Stimulated activated CD8-positive, alpha-beta memory T cell treated with anti-CD3 and anti-CD28 coated beads, Interleukin-4, amount 100 ng/mL, for 48 hours (primary cell): ENCODE measurements at places on chromosomes 4 and X.

GRCh38 chrX:135480076-135480475, 40.4 kb upstream of the INTS6L start:
- no peak for DNase-seq

DNA sequence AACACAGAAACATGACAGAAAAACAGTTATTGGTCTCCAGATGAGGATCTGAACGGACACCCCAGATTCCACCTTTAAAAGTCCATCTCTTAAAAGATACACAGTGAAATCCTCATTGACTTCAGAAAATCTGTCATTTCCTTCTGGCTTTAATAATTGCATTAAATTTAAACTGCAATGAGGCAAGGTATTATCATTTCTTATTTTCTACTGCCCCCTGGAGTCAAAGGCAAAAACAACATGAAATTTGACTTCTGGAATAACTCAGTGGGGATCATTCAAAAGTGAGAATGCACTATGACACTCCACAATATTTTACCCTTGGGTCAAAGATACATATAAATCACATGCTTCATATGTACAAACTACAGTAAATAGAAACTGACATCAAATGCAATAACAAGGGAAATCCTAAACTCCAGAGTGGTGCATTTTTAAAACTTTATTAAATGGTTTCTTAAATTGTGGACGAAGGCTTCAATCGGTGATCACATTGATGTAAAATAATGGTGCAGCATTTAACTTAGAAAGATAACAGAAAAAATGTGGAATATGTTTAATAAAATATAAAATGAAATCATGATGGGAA, 56.4 kb upstream of the SPANXN1 start:
- no peak for DNase-seq

DNA sequence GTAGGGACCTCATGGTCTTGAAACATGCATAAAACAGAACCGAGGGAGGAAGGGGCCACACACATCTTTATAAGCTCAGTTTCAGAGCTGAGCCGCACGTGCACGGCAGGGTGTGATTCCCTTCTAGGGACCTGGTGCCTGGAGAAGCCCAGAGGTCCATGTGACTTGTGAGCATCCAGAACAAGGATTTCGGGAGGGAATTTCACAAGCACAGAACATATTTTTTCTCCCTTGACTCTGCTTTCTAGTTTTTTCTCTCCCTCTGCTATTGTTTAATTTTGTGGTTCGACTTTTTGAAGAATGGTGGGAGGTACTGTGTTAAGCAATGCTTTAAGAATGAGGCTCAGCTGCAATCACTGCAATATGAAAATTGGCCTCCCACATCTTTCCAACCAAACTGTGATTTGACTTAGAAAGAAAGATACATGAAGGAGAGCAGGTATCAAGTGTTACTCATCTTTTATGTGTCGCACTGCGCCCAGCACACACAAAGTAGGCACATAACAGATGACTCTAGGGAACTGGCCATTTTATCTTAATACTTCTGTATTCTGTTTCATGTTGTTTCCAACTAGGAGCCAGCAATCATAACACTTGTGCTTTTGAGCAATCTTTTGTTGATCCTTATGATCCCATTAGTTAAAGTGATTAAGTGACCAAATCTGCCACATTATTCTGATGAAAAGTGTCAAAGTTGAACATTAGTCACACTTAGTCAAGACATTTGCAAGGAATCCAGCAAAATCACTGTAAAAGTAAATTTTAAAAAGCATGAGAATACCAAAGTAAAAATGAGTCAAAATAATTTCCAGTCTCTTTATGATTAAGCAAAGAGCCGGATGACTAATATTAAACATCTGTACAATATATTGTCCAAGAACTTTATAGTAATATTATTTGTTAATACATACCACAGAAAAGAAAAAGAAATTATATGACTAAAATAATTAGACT, 86.4 kb downstream of the SHISA3 start:
- DNase-seq = no peak

DNA sequence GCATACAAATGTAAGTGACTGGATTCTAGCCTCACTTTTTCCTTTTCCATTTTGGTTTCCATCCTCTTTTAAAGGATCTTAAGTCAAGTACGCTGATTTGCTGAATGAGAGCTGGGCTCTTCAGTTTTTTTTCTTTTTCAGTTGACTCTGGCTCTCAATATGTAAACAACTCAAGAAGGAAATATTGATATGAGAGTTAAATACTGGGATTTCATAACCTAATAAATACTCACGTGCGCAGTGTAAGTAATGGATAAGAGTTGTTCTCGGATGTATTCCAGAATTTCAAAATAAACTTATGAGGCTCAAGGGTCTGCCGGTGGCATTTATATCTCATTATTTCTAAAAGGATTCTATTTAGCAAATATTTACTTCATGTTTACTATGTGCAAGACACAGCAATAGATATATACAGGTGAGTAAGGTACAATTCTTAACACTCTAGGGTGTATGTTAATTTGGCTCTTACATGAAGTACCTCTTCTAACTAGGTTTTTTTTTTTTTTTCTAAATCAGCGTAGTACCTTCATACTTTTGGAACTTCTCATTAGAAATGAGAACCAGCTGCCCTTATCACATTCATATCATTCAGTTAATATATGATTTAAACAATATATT, 11.0 kb upstream of the MAGEB10 start:
- no peak for DNase-seq

GRCh38 chr4:26609868-26610267, 26.0 kb downstream of the TBC1D19 start:
- no peak for DNase-seq
